Esophagus muscularis mucosa (tissue), 4 donors: ENCODE measurements at places on chromosomes 2 and 18. TPM values are rescaled to one million over a fixed set of nuclear protein-coding genes. Genes with fewer than 3 reads are reported as not detected.

- peak; percentile 47 for DNase-seq
- peaks cover 17% of the 10 kb centered on the region for H3K4me1 ChIP-seq
- no peaks in the 10 kb centered on the region for H3K27me3 ChIP-seq
- no peaks in the 10 kb centered on the region for H3K36me3 ChIP-seq
These were observed 146.6 kb upstream of the ITGA6 start for GRCh38 chr2:172280571-172281361.

- no peaks in the 10 kb centered on the region for H3K36me3 ChIP-seq
- H3K27ac ChIP-seq: no peak overlapping the region
- H3K4me3 ChIP-seq: no peak overlapping the region
- peaks cover 10% of the 10 kb centered on the region for H3K4me1 ChIP-seq
- H3K27me3 ChIP-seq: no peaks in the 10 kb centered on the region
- no peak for DNase-seq
These were observed 101.0 kb upstream of the LMAN1 start for GRCh38 chr18:59460072-59460420.

GRCh38 chr2:29050591-29050990 is 23.7 kb downstream of the PCARE start:
- no peak overlapping the region for H3K27ac ChIP-seq
- H3K4me1 ChIP-seq: no peaks in the 10 kb centered on the region
- no peaks in the 10 kb centered on the region for H3K27me3 ChIP-seq
- no peak overlapping the region for H3K4me3 ChIP-seq
- no peaks in the 10 kb centered on the region for H3K36me3 ChIP-seq

GRCh38 chr2:25165992-25166875 is 2.1 kb downstream of the POMC start:
- no peak overlapping the region for H3K4me3 ChIP-seq
- DNase-seq: no peak
- H3K27me3 ChIP-seq: peaks cover 93% of the 10 kb centered on the region
- no peaks in the 10 kb centered on the region for H3K36me3 ChIP-seq

GRCh38 chr18:11316546-11316945 is 167.2 kb upstream of the PIEZO2 start:
- no peaks in the 10 kb centered on the region for H3K36me3 ChIP-seq
- H3K27me3 ChIP-seq: no peaks in the 10 kb centered on the region
- no peak overlapping the region for H3K4me3 ChIP-seq
- DNase-seq: no peak
- no peaks in the 10 kb centered on the region for H3K4me1 ChIP-seq
- no peak overlapping the region for H3K27ac ChIP-seq

DNA sequence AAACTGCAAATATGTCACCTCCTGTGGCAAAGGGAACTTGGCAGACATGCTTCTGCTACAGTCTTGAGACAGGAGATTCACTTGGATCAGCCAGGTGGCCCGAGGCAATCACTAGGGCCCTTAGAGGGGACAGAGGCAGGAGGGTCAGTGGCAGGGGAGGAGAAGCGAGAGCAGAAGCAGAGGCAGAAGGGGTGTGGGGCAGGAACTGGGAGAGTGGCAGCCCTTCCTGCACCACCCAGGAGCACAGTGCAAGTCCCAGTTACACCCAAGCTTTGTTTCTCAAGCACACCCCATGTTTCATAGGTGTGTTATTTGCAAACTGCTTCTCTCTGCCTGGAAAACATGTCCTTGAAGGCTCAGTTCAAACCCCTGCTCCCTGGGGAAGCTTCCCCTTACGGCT is 309.7 kb upstream of the MYT1L start:
- H3K4me1 ChIP-seq: no peaks in the 10 kb centered on the region
- no peaks in the 10 kb centered on the region for H3K27me3 ChIP-seq
- no peaks in the 10 kb centered on the region for H3K36me3 ChIP-seq
- no peak overlapping the region for H3K27ac ChIP-seq
- no peak overlapping the region for H3K4me3 ChIP-seq
- no peak for DNase-seq

DNA sequence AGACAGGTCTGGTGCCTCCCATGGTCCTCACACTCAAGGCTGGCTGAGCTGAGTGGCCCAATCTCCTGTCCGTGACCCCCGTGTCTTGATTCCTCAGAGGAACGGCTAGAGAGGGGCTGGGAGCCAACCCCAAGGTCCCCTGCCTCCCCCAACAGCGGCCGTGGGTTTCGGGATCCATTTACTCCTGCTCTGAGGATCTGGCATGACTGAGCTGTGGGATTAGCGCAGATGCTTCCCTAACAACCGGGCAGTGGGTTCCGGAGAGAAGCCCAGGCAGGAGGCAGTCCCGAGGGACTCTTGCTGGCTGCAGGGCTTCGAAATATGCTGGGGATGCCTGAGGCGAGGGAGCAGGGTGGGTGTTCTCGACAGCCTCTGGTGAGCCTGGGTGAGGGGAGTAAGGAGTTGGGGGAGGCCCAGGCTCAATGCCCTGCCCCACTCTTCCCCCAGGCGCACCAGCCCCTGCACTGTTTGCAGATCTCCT is 18.9 kb downstream of the GPR35 start:
- H3K4me1 ChIP-seq: no peaks in the 10 kb centered on the region
- no peaks in the 10 kb centered on the region for H3K36me3 ChIP-seq
- H3K27ac ChIP-seq: no peak overlapping the region
- peaks cover 81% of the 10 kb centered on the region for H3K27me3 ChIP-seq

GRCh38 chr2:6071519-6071918 is 379.3 kb downstream of the SOX11 start:
- H3K27me3 ChIP-seq: peaks cover 5% of the 10 kb centered on the region
- no peak overlapping the region for H3K27ac ChIP-seq
- no peaks in the 10 kb centered on the region for H3K36me3 ChIP-seq
- no peak overlapping the region for H3K4me3 ChIP-seq
- no peaks in the 10 kb centered on the region for H3K4me1 ChIP-seq

DNA sequence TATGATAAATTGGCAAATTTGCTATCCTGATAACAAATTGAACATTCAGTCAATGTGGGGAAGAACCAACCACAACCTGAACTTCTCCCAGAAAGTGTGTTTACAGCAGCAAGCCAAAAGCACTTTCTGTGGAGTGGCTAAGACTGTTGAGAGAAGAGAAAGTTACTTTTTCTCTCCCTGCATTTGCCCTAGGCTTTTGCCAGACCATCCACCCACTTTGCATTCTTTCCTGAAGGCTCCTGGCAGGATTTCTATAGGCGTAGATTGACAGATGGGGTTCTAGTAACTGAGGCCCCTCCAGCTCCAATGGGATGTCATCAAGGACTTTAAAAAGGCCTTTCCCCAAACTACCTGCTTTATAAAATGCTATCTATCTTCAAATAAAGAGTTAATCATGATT is 215.2 kb downstream of the GULP1 start:
- H3K27me3 ChIP-seq: no peaks in the 10 kb centered on the region
- DNase-seq: no peak
- no peaks in the 10 kb centered on the region for H3K4me1 ChIP-seq
- no peak overlapping the region for H3K4me3 ChIP-seq

DNA sequence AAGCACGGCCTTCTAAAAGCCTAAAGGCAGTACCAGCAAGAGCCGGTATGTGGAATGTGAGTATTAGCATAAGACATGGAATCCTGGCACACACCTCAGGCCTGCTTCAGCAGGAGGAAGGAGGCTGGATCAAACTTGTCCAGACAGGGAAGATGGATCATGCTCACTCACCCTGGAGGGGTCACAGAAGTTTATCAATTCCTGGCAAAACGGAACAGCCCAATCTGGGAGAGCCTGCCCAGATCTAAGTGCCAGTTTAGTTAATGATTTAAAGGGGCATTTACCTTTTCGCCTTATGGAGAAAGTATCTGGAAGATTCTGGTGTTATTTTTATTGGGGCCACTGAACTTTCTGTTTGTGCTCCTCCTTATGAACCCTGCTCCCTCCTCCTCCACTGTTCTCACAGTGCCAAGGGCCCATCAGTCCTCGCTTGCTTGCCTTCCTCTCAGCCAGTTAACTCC is 58.3 kb upstream of the NFE2L2 start:
- no peak overlapping the region for H3K27ac ChIP-seq
- peaks cover 15% of the 10 kb centered on the region for H3K36me3 ChIP-seq
- no peak overlapping the region for H3K4me3 ChIP-seq
- DNase-seq: no peak

The IL36RN gene
- total RNA-seq: not detected

The NDC80 gene
- total RNA-seq: not detected

The MFSD6 gene
- total RNA-seq: 145 TPM
